ENCODE measurements at places on chromosomes 12 and 14.

DNA sequence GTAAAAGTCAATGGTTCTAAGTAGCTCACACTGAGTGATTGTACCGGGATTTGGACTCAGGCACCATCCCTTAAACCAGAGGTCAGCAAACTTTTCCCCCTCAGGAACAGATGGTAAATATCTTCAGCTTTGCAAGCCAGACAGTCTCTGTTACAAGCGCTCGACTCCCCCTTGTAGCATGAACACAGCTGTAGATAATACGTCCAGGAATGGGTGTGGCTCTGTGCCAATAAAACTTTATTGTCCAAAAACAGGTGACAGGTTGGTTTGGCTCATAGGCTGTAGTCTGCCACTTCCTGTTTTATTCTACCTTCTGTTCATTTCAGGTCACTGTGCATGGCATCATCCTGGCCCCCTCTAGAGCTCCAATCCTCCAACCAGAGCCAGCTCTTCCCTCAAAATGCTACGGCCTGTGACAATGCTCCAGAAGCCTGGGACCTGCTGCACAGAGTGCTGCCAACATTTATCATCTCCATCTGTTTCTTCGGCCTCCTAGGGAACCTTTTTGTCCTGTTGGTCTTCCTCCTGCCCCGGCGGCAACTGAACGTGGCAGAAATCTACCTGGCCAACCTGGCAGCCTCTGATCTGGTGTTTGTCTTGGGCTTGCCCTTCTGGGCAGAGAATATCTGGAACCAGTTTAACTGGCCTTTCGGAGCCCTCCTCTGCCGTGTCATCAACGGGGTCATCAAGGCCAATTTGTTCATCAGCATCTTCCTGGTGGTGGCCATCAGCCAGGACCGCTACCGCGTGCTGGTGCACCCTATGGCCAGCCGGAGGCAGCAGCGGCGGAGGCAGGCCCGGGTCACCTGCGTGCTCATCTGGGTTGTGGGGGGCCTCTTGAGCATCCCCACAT is 7.6 kb downstream of the BDKRB1 start:
- DNase-seq = no peak

- DNase-seq = peak; percentile 57
Measured at GRCh38 chr12:96193725-96194575, at the start of gene ELK3. ELK3 (plus strand) TSS chr12:96194375.

- DNase-seq = no peak
Measured at GRCh38 chr12:76486011-76486410, 73.6 kb downstream of the OSBPL8 start.

DNA sequence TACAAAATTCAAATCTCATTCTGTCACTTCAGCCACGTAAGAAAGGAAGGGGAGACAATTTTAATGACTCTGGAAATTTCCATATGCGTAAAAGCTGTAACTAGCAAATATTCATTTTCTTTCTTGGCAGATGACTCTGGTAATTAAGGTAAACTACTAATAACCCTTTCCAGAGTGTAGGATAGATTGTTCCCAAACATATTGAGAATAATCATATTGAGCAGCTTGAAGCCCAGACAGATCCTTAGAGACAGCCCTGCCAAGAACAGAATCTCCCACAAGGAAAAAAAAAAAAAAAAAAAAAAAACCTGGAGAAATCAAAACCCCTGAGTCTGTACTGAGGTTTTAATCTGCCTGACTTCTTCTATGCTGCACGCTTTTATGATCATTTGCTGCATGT is 163.6 kb upstream of the TMPO start:
- no peak for DNase-seq

- DNase-seq = no peak
Measured at GRCh38 chr14:24609655-24610344, at the start of gene GZMH. GZMH (minus strand) TSS chr14:24609685; CDS start chr14:24609613, 72 bp downstream.

- DNase-seq = no peak
Measured at GRCh38 chr14:97602438-97603117, 805.4 kb downstream of the VRK1 start.

- peak; percentile 87 for DNase-seq
Measured at GRCh38 chr12:15268927-15269552, 47.8 kb upstream of the RERG start.

DNA sequence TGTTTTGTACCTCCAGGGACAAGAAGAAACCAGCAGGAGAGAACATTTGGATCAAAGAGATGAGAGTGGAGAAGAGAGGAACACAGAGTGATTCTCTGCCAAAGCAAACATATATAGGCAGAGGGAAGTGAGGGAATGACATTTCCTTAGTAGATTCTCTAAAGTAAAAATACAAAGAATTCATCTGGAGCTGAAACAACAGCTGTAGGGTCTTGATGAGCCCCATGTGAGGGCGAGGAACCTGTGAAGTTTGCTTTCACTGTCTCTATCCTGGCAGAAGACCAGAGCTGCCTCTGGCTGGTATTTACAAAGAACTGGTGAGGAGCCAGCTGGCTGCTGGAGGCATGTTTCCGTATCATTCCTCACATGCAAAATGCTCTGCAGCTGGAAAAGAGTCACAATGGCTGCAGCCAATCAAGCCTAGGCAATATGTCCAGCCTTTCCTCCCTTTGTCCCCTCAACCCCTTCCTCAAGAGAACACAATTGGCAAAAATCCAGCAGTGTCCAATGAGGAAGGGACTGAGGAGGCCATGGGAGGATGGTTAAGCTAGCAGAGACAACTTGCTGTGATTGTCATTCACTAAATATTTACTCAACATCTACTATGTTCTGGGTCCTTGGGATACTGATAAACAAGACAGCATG is 122.5 kb downstream of the PHLDA1 start:
- DNase-seq = no peak

GRCh38 chr14:100547633-100548294 is 39.5 kb downstream of the BEGAIN start:
- DNase-seq = peak; percentile 81

- DNase-seq = no peak
Measured at GRCh38 chr14:103630364-103631108, 1.5 kb downstream of the KLC1 start.

GRCh38 chr12:15429262-15429661 is 107.0 kb downstream of the PTPRO start:
- DNase-seq = no peak

GRCh38 chr12:124504273-124505000 is 63.0 kb downstream of the NCOR2 start:
- peak; percentile 56 for DNase-seq
